Stimulated activated CD4-positive, alpha-beta T cell treated with anti-CD3 and anti-CD28 coated beads, Interleukin-1b, Interleukin-23, amount 100 ng/mL, for 1 hour (primary cell): ENCODE measurements at places on chromosomes 12 and 14.

GRCh38 chr14:68598621-68599447 lies 194.0 kb downstream of the ZFP36L1 start:
- no peak for DNase-seq

GRCh38 chr14:69298131-69299071 lies 38.4 kb downstream of the GALNT16 start:
- no peak for DNase-seq

DNA sequence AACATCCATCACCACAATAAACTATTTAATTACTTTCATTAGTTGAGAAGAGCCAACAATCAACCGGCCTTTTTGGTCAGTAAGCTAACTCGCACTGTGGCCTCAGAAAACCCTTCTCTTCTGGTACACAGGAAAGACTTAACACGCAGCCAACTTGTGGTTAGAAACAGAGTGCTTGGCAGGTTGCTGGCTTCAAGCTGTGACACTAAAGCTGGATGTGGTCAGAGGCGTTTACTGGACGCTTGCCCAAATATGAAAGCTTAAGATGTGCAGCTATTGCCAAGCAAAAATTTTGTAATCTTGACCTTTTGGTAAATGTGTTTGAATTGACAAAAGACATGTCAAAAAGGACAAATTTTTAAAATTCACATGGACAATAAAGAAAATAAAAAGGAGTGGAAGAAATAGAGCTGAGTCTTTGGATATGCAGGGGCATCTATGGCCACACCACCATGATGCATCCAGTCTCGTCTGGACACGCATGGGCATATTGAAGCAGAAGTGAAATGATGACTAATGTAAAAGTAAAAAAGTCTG lies 2.6 kb upstream of the KLRK1 start:
- no peak for DNase-seq

DNA sequence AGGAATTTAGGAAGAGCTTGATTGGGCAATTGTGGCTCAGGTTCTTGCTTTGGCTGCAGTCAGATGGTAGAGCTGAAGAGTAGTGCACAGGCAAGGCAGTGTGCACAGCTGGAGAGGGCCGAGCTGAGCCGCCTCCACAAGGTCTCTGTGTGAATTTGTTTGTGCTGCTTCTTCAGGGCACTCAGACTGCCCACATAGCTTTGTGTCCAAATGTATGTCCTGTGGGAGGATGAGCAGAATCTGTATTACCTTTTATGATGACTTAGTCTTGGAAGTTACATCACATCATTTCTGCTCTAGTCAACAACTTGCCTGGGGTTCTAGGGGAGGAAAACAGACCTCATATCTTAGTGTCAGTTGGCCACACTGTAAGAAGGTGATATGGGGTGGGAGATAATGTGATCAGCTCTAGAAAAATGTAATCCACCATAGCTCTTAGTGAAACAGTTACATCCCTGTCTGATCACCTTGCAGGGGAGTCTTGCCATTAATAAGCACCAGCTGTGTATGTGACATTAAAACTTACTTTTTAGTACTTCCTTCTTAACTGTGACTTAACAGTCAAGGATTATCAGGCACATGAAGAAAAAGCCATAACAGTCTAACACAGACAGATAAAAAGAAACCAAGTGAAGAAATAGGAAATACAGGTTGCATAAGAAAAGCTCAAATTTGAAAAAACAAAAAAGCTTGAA lies 53.4 kb downstream of the RCOR1 start:
- no peak for DNase-seq

GRCh38 chr12:49232940-49233841 lies 31.7 kb upstream of the TUBA1C start:
- no peak for DNase-seq
